ENCODE measurements at places on chromosomes 5 and 9.

- no peak for DNase-seq
Observed at GRCh38 chr5:125244531-125244930, 498.1 kb upstream of the ZNF608 start.

DNA sequence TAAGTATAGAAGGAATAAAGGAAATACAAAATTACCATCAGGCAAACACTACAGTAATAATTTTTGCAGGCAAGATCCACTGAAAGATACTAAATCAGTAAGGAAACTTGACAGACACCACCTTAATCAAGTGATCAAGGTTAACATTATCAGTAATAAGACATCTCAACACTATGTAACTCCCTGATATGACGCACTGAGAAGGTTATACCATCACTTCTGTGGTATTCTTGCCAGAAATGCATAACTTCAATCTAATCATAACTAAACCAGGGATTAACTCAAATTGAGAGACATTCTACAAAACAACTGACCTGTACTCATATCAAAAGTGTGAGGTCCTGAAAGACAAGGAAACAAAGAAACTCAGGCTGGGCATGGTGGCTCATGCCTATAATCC, 52.5 kb upstream of the GABRP start:
- no peak for DNase-seq

GRCh38 chr9:128552744-128553440, 505 bp downstream of the SPTAN1 start:
- DNase-seq: peak; percentile 37

GRCh38 chr5:179164331-179165311, 104.4 kb downstream of the ZNF354C start:
- no peak for DNase-seq

DNA sequence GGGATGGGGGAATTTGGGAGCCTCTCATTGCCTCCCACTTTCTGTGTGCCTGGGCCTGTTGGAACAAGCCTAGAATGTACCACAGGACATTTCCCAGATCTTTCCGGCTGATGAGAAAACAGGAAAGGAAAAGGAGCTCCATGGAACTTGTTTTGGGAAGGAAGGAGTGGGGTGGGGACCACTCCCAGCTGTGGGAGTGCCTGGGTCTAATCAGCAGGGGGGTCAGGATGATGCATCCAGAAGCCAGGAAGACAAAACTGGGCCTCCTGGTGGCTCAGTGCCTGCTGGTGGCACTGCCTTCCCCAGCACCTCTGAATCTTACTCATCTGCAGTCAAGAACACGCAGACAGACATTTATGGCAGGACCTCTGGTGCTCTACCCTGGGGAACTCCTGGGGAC, 2.8 kb downstream of the SMIM33 start:
- DNase-seq: peak; percentile 45

- DNase-seq: no peak
Observed at GRCh38 chr5:22625451-22625850, 227.7 kb downstream of the CDH12 start.

GRCh38 chr5:173964506-173964905, 24.5 kb upstream of the C5orf47 start:
- no peak for DNase-seq

GRCh38 chr9:134566936-134567335, 74.7 kb upstream of the COL5A1 start:
- DNase-seq: no peak

DNA sequence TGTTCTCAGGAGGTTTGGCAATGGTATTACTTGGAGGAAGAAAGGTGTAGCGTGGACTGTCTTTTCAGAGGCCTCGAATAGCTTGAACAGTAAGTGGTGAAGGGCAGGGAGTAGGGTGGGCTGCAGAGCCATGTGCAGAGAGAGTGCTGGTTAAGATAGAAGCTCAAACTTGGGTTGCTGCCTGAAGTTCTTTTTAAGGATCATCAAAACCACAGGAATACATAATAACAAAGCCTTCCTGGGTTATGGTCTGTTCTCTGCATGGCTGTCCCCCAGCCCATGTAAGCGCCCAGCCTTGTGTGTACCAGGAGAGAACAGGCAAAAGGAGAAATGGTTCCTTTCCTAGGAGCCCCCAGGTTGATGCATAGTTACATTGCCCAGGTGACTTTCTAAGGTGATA, 43.9 kb downstream of the RCL1 start:
- DNase-seq: no peak

- DNase-seq: no peak
Observed at GRCh38 chr5:90882448-90882847, 323.9 kb downstream of the ADGRV1 start.

- no peak for DNase-seq
Observed at GRCh38 chr5:14038341-14038959, 94.0 kb upstream of the DNAH5 start.

DNA sequence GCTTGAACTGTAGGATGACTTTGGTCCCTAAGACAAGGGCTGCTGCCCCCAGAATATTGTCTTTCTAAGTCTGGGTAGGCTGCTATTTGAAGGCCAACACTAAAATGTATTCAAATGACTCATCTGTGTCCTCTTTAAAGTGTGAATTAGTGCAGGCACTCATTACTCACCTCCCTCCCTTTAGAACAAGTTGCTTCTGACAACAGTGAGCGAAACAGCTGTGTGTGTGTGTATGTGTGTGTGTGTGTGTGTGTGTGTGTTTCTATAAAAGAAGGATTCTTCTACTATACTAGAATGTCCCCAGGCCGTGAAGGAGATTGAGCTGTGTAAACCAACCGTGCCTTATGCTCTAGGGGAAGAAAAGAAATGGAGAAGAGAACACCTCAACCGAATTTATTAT, 1337.2 kb downstream of the PTPRD start:
- no peak for DNase-seq

GRCh38 chr9:87810679-87811178, 71.9 kb upstream of the SPATA31E1 start:
- peak; percentile 96 for DNase-seq

DNA sequence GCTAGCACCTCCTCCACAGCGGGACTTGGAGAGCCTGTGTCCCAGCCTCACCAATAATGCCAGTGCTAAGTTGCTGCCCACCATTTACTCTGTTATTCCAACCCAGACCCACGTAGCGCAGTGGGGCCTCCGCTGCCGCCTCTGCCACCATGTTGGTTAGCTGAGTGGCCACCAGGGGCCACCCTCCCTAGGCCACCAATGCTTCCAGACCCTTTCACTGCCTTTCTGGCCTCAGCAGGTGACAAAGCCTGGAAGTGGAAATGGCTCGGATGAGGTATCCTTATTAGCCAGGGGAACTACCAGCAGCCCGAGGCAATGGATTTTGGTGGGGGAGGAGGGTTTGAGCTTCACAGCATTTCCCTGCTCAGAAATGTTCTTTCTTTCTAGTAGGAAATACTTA, 110.1 kb downstream of the OSTF1 start:
- no peak for DNase-seq

GRCh38 chr5:142637871-142638270, 48.0 kb downstream of the FGF1 start:
- no peak for DNase-seq

GRCh38 chr9:30758726-30759446, 1625.6 kb upstream of the ACO1 start:
- no peak for DNase-seq

DNA sequence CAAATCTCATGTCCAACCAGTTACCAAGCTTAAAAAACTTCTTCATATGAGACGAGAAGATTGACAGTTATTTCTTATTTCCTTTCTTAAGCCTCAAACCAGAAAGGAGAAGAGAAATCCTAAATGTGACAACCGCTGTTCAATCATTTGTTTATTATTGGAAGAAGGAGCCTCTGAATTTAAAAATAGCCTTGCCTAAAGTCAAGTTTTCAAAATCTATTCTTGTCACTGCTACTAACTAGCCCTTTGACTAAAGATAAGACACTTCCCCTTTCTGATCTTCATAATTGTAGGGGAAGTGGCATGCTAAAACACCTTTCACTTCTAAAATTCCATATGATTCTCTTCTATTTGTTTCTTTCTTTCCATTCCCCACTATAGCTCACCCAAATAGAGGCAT, 106.2 kb upstream of the EMB start:
- DNase-seq: peak; percentile 26

DNA sequence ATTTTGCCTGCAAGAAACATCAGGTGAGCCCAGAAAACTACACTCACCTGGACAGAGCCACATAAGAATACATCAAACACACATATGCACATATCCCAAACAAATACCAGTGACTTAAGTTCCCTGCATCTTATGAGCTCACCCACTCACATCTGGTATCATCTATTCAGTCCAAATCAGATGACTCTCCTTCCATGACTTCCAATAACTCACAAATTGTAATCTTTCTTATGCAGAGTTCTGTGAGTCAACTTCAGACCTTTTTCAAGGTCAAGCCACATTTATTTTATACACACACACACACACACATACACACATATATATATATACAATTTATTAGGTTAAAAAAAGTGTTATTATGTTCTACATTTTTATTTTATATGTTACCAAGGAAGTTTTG, 1711.9 kb upstream of the CDH9 start:
- no peak for DNase-seq

- no peak for DNase-seq
Observed at GRCh38 chr9:88230612-88231011, 92.3 kb upstream of the SPATA31C2 start.

DNA sequence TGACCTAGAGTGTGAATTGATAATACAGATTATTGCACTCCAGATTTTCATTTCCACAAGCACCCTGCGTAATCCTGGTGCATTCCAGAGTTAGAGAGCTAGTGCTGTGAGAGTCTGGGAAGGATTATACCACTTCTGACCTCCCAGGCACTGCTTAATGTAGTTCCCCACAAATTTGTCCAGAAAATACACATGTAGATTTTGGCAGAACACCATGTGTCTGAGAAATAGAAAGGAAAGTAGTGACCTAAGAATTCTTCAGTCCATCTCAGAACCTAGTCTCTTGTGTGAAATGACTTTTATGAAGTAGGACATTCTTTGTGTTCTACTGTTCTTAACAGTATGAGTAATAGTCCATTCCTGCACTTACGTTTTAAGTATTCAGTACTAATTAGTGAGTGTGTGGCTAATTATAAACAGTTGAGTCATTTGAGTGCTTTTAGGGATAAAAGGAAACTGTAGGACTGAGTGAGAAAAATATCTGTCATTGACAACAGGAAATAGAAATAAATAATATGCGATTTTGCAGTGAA, 27.8 kb upstream of the PTPDC1 start:
- no peak for DNase-seq

GRCh38 chr9:124813501-124814163, 36.7 kb downstream of the OLFML2A start:
- no peak for DNase-seq

GRCh38 chr5:32390819-32391591, 53.5 kb downstream of the ZFR start:
- DNase-seq: peak; percentile 24

GRCh38 chr9:112012026-112012902, 115.7 kb downstream of the UGCG start:
- peak; percentile 7 for DNase-seq

DNA sequence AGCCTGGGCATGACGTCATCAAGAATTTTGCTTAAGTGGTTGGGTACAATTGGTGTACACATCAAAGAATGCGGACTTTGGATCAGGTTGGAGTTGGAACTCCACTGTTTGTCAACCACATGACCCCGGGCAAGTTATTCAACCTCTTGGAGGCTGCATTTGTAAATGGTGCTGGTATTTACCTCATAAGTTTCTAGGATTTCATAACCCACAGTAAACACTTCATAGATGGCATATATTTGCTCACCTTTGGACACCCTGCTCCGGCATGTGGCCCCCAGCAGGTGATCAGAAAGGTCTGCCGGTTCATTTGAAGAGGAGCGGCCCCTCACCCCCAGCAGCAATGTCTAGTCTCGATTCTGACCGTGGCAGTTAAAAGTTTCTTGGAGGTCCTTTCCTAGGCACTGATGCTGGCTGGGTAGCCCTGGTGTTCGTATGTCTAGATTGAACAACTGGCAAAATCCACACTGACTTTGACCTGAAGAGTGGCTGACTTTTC, 60.6 kb downstream of the IL6ST start:
- DNase-seq: no peak

GRCh38 chr5:172920447-172920849, 38.8 kb upstream of the RPL26L1 start:
- no peak for DNase-seq

DNA sequence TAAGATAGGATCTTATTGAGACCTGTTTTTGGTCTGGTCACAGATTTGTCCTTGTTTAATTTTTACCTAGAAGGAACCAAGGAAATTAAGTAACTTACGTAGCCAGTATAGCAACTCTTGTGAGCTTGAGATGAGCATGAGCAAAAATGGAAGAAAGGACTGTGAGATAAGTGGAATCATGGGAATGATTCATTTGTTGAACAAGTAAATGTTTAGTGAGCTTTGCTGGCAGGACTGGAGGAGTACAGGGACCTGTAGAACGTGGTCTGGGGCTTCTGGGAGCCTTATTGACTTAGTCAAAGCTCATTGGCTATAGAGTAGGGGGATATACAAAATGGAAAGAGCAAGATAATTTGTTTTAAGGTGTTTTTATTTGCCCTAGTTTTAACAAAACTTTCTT, 3.0 kb downstream of the RAD23B start:
- peak; percentile 37 for DNase-seq

GRCh38 chr9:111068771-111069170, 30.5 kb upstream of the LPAR1 start:
- no peak for DNase-seq

- no peak for DNase-seq
Observed at GRCh38 chr5:150299571-150300327, 3.0 kb downstream of the ARSI start.

GRCh38 chr9:73890685-73891277, 606.4 kb upstream of the RORB start:
- no peak for DNase-seq

DNA sequence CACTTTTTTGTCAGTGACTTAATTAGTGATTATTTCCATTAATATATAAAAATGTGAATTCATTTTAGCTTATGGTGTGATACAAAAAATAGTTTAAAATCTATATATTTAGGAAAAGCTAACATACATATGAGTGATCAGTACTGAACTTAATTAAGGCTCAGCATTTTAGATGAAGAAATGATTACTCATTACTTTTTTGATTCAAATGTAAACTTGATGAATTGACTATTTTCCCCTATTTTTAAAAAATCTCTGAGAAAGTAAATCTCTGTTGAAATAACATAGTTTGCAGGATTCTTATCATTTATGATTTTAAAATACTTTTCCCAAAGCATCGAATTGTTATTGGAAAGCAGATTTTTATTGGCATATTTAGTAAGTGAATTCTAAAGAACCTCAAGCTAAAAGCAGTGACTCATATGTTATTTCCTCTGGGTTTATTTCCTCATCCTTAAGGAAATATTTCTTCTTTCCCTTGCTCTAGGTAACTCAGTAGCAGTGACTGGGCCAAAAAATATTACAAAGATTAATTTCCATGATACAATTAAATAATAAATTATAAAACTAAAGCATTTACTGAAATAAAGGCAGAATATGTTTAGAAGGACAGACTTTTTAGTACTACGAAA, 290.6 kb downstream of the FER start:
- no peak for DNase-seq
